Activated CD8-positive, alpha-beta memory T cell treated with anti-CD3 and anti-CD28 coated beads for 4 hours (primary cell): ENCODE measurements at places on chromosomes 16 and 17.

GRCh38 chr16:18855196-18855595 lies 53.8 kb upstream of the ARL6IP1 start:
- no peak for DNase-seq

GRCh38 chr17:59093145-59093701 lies 13.5 kb downstream of the TRIM37 start:
- DNase-seq, result no peak

DNA sequence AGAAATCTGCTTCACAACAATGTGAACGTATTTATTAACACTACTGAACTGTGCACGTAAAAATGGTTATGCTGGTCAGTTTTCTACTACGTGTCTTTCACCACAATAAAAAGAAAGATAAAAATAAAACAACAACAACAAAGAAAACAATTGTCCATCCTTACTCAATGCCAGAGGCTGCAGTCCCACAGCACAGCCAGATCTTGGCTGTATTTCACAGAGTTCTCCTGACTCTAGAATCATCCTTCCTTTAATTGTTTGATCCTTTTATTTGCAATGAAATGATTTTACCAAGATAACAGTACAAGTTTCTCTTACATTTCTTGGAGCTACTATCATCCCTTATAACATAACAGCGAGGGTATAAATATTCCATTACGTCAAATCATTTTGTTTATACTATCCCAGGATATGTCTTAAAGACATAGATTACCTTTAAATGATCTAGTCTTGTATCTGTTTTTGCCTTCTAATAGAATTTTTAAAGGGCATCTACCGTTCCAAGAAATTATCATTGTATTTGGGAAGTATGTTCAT lies 103.3 kb downstream of the SLC39A11 start:
- DNase-seq, result no peak

DNA sequence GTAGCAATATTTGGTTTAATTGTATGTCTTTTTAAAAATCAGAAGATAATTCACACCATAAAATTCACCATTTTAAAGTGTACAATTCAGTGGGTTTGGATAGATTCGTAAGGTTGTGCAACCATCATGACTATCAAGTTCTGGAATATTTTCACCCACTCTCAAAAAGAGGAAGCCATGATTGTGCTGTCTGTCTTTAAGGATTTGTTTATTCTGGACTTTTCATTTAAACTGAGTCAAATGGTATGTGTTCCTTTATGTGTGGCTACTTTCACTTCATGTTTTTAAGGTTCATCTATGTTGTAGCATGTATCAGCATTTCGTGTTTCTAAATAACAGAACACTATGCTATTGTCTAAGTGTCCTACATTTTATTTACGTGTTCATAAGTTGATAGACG lies 68.1 kb upstream of the CPHXL start:
- no peak for DNase-seq

GRCh38 chr17:19979917-19980770 lies 2.5 kb upstream of the AKAP10 start:
- DNase-seq, result no peak

DNA sequence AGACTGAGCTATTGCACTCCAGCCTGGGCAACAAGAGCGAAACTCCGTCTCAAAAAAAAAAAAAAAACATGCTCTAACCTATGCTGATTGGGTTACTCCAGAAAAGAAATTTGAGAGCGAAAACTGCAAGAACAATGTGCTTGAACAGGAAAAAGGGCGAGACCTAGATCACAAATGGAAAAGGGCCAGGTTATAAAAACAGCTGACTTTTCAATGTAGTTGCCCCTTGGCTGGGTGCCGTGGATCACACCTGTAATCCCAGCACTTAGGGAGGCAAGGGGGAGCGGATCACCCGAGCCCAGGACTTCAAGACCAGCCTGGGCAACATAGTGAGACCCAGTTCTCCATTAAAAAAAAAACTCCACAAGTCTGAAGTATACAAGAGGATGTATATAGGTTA lies 48.8 kb downstream of the MRM3 start:
- no peak for DNase-seq

DNA sequence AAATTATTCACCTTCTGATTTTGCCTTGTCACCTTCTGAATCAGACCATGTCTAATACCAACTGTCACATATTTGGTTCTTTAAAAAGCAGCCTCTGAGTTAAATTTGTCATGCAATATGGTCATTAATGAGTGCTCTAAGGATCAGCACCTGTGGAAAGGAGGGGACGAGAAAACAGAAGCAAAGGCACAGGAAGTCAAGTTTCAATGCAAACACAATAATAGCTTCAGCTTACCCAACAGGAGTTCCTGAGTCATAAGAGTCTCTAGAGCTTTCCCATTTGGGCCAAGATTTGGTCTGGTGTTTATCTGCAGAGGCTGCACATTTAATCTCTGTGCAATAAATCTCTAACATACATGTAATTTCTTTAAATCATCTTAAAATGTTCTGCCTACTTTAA lies 889.8 kb downstream of the CDH8 start:
- DNase-seq, result no peak

- no peak for DNase-seq
Observed at GRCh38 chr17:79205688-79206205, 131.1 kb downstream of the ENGASE start.

DNA sequence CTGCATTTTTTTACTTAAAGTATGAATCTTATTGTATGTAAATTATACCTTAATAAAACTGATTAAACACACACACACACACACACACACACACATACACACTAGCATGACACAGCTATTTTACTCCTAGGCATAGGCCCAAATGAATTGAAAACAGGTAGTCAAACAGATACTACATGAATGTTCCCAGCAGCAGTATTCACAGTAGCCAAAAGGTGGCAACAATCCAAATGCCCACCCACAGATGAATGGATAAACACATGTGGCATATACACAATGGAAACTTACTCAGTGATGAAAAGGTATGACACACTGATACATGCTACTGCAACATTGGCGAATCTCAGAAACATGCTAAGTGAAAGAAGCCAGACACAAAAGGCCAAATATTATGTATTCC lies 223.5 kb downstream of the CYB561 start:
- DNase-seq, result no peak

DNA sequence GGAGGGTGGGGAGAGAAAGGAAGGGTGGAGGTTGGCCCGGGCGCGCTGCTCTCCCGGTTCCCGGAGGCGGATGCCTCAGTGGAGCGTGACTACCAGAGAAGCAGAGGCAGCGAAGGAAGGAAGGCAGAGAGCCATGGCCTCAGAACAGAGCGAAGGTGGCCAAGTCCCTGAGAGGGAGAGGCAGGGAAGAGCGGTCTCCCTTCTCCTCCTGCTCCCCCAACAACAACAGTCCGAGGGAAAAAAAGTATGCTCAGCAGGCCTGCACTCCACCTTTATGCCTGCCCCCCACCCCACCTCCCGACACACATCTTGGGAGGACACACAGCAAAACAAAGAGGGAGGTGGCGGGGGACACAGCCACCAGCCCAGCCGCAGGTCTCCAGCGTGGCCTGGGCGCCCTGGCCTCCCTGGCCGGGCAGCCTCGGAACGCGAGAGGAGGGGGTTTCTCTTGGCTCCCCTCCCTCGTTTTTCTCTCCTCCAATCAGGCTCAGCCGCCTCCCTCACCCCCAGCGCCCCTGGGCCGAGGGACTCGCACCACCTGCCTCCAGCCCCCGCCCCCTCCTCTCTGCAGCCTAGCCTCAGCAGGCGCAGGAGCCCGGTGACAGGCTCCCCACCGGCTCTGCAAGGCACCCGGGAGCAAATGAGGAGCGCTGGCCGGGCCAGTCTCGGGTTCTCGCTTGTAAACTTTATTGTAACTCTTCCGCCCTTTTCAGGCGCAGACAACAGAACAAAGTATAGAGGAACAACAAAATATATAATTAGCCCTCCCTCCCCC lies 1.1 kb upstream of the HOXB7 start:
- no peak for DNase-seq

GRCh38 chr16:30875871-30876801 lies 17.7 kb downstream of the BCL7C start:
- no peak for DNase-seq

GRCh38 chr16:15658149-15658548 lies 8.1 kb downstream of the NDE1 start:
- no peak for DNase-seq
